Occipital lobe (tissue), 3 donors: ENCODE measurements at places on chromosomes 2 and 18. TPM values are rescaled to one million over a fixed set of nuclear protein-coding genes. Genes with fewer than 3 reads are reported as not detected.

The NDC80 gene
- 3.6 TPM for total RNA-seq

The PTPRM gene
- 45.4 TPM for total RNA-seq

The LGALSL gene
- total RNA-seq, result 53.7 TPM

The CD8B2 gene
- total RNA-seq, result not detected

The SCYGR4 gene
- total RNA-seq, result not detected

The GPAT2 gene
- 1.6 TPM for total RNA-seq

The ACMSD gene
- not detected for total RNA-seq

The TMBIM1 gene
- 16.2 TPM for total RNA-seq

The SERPINB13 gene
- total RNA-seq, result not detected

The GAD1 gene
- total RNA-seq, result 58.2 TPM

The RFTN2 gene
- total RNA-seq, result 29.9 TPM

The HNMT gene
- 159 TPM for total RNA-seq

The UGT1A8 gene
- total RNA-seq, result not detected

The SERPINB2 gene
- total RNA-seq, result 0.62 TPM

The GATA6 gene
- total RNA-seq, result 0.16 TPM

The ZSWIM2 gene
- 1.2 TPM for total RNA-seq

The MEIS1 gene
- 20.7 TPM for total RNA-seq

The UPP2 gene
- total RNA-seq, result 1.7 TPM

The PLB1 gene
- total RNA-seq, result 2.3 TPM

The ACADL gene
- 9.2 TPM for total RNA-seq

The EVX2 gene
- total RNA-seq, result not detected

The MAL gene
- total RNA-seq, result not detected

The ANKRD53 gene
- total RNA-seq, result 0.62 TPM

The CFAP65 gene
- 0.16 TPM for total RNA-seq

The ABCG5 gene
- total RNA-seq, result under 0.01 TPM

The DCDC2C gene
- total RNA-seq, result 0.62 TPM

The SIGLEC15 gene
- not detected for total RNA-seq

The VAMP8 gene
- 0.94 TPM for total RNA-seq

The ESCO1 gene
- 42.6 TPM for total RNA-seq

The LRRTM1 gene
- total RNA-seq, result 11.9 TPM

The RAB17 gene
- total RNA-seq, result 0.16 TPM

The GNAL gene
- total RNA-seq, result 49.8 TPM

The SERPINB8 gene
- total RNA-seq, result 1.1 TPM

The HRH4 gene
- not detected for total RNA-seq
